ENCODE measurements at places on chromosomes 12 and 14.
A peak's percentile ranks its signal among the peaks of the same experiment; 100 is the strongest.

- DNase-seq, result no peak
These were observed 448.4 kb upstream of the SEL1L start for GRCh38 chr14:81982046-81982445.

DNA sequence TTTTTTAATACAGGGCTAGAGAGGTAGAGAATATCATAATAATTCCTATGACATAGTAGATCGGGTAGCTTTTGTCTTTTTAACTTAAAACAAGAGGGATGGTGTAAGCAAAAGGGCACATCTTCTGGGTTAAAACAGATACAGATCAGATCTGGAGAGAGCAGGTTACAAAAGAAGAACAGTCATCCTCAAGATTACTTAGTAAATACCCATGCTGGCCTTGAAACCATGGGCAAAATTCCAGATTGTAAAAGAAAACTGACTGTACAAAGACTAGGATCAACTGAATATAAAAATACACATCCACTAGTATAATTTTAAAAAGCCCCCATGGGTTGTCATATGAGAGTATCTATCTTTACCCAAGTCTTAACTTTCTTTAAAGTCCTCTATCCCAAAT, 76.7 kb downstream of the MED13L start:
- peak; percentile 57 for DNase-seq

- DNase-seq, result no peak
These were observed 85.1 kb downstream of the KDM2B start for GRCh38 chr12:121495746-121496145.

DNA sequence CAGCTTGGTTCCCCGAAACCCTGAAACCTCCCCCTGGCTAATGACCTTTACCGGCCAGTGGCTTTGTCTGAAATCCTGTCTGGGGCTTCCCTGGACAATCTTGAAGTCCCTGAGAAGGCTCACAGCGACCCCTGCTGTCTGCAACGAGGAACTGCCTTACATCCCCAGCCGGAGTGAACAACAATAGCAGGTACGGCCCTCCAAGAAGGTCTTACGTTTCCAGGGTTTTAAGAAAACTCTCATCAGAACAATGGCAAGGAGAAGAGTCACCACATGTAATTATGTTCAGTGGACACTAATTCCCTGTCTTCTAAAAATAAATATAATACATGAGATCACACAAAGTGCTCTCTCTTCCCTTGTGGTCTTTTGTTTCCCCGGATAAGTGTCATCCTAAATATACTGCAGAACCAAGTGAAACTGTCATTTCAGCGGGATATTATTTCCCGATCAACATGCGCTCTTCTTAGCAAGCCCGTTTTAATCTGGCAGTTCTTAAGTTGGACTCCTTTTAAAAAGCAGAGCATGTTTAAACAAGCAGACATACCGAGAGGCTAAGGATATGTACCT, 53.3 kb downstream of the RBM19 start:
- DNase-seq, result peak; percentile 69

GRCh38 chr14:100534528-100535286, 52.5 kb downstream of the BEGAIN start:
- no peak for DNase-seq

- DNase-seq, result no peak
These were observed 2.0 kb upstream of the DNAJC14 start for GRCh38 chr12:55831447-55831815.

DNA sequence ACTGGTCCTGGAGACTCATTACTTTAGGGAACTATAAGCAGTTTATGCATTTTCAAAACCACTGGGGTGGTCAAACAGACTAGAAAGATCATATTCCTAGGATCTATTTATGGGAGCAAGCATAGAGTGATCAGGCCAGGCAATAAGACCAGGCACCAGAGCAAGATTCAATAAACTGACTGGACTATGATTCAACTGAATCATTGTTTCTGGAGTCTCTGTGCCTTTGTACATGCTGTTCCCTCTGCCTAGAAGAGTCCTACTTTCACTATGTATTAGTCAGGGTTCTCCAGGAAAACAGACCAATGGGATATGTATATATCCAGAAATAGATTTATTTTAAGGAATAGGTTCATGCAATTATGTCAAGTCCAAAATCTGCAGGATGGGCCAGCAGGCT, 55.5 kb downstream of the EMP1 start:
- peak; percentile 49 for DNase-seq

All from fibroblast of mammary gland (primary cell).